ENCODE measurements at places on chromosomes 1 and 21.

DNA sequence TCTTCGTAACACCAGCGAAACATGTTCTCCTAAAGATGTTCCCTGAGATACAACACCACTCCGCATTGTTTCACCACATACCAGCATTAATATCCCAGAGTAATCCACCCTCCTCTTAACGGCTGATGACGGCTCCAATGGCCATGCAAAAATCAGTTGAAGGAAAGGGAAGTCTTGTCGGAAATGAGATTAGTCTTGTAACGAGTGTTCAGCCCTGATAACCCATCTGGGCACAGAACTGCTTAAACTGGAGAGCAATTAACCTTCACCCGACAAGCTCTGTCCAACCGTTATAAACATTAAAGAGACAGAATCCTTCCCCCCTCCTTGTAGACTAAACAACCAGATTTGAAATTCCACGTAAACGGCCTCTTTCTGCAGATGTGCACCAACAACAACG lies 21.9 kb downstream of the ERG start:
- DNase-seq = no peak

- DNase-seq = peak; percentile 48
Measured at GRCh38 chr21:29235714-29236197, 63.0 kb upstream of the BACH1 start.

GRCh38 chr1:210980082-210980481 lies 153.9 kb downstream of the KCNH1 start:
- no peak for DNase-seq

- DNase-seq = no peak
Measured at GRCh38 chr21:42841156-42841915, 38.0 kb downstream of the WDR4 start.

- peak; percentile 15 for DNase-seq
Measured at GRCh38 chr1:179938752-179939151, 15.9 kb upstream of the CEP350 start.

- DNase-seq = no peak
Measured at GRCh38 chr21:19013916-19014315, 610.3 kb upstream of the TMPRSS15 start.

Measured in renal cortical epithelial cell (primary cell).